GM10248 (cell line): ENCODE measurements at places on chromosomes 16 and 17.

GRCh38 chr17:70295329-70295728, 126.0 kb downstream of the KCNJ2 start:
- DNase-seq, result no peak

DNA sequence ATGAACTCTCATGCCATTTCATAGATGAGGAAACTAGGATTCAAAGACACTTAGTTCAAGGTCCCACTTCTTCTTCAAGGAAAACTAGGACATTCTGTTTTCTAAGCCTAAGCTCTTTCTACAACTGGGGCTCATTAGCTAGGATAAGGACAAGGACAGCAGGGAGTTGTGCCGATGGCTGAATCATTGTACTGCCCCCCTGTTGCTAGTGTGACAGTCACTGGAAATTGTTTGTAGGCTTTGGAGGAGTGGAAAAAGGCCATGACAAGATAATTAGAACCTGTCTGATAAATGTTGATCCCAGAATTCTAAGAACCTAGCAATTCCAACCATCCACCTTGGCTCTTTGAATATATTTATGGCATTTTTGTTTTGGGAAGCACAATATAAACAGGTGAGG, 445.7 kb downstream of the CDH8 start:
- no peak for DNase-seq

- DNase-seq, result no peak
Measured at GRCh38 chr17:44346064-44346844, 1.2 kb downstream of the GRN start.

DNA sequence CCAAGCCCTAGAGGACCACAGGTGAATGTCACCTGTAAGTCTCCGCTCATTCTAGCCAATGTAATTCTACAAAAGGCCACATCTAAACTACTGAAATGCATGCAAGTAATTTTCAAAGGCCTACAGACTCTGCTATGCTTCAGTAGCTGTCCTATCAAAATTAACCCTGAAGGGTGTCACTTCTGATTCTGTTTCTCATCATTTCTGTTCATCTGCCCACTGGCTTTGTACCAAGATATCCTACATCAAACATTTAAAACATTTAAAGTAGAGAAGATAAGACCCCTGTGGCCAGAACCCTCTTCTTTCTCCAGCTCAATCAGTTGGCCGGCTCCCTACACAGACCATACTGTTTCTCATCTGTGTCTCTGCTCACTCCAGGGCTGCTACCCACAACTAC, 21.5 kb downstream of the PHF12 start:
- no peak for DNase-seq

- DNase-seq, result no peak
Measured at GRCh38 chr17:51322390-51323029, 62.2 kb downstream of the UTP18 start.
